ENCODE measurements at places on chromosomes 6 and 20. TPM values are rescaled to one million over a fixed set of nuclear protein-coding genes. Genes with fewer than 3 reads are reported as not detected.

DNA sequence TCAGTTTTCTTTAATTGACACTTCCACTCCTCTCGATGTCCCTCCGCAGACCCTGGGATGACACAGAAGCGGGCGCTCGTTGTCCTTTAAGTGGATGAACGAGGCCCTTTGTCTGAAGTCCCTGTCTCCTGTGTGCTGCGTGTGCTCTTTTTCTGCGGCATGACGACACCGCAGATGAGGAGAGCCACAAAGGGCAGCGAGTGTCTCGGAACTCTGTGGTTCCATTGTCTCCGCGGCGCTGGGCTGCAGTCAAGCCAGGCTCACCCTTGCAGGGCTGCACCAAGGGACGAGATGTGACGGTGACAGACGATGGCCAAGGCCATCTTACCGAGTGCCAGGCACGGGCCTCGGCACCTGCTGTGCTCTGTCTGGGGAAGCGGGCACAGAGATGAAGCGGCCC lies 10.6 kb downstream of the PRR18 start:
- no peak for DNase-seq

- DNase-seq = peak; percentile 77
These were observed 87.6 kb downstream of the AGPAT4 start for GRCh38 chr6:161186173-161186769.

EYA4 gene
- total RNA-seq = 4.3 TPM

PRSS16 gene
- 17.6 TPM for total RNA-seq

IL17A gene
- not detected for total RNA-seq

DNA sequence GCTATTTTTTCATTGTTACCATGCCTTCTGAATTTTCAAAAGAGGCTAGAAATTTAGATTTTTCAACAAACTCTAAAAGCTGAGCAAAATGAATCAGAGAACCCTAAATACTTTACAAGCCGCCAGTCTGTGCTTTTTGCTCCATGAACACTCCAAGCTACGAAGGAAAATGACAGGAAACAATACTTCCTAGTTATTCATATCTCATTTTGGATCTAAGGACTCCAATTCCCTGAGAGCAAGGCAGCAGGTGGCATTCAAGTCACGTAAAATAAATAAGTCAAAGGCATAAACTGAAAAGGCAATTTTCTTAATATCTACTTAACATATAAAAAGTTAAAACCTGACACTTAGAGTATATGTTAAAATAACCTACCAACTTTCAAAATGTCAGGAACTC lies 50.6 kb downstream of the PDSS2 start:
- DNase-seq = no peak

COL11A2 gene
- 1.7 TPM for total RNA-seq

Measured in upper lobe of left lung (tissue), 6 donors.